ENCODE measurements at places on chromosomes 1 and 21.

- DNase-seq: no peak
These were observed 213.9 kb downstream of the SEC16B start for GRCh38 chr1:177755851-177756560.

DNA sequence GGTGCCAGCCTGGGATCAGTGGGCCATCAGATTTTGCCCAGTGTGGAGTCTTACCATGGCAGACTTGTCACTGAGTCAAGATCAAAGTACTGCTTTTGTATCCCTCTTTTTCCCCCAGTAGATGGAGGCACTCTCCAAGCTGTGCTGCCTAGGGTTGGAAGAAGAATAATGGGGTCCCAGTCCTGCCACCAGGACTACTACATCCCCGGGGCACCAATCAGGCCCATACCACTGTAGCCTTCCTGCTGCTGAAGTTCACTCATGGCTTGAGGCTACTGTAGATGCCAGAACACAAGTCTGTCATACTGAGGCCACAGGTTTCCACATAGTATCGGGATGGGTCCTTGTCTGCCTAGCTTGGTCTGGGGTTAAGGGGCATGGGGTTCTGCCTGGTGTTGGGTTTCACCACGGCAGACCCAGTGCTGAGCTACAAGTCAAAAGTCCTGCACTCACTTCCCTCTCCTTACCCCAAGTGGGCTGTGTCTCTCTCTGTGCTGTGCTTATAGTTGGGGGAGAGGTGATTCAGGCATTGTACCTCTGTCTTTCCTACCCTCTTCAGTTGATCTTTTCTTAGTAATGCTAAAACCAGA, 53.4 kb downstream of the PKN2 start:
- DNase-seq: no peak

DNA sequence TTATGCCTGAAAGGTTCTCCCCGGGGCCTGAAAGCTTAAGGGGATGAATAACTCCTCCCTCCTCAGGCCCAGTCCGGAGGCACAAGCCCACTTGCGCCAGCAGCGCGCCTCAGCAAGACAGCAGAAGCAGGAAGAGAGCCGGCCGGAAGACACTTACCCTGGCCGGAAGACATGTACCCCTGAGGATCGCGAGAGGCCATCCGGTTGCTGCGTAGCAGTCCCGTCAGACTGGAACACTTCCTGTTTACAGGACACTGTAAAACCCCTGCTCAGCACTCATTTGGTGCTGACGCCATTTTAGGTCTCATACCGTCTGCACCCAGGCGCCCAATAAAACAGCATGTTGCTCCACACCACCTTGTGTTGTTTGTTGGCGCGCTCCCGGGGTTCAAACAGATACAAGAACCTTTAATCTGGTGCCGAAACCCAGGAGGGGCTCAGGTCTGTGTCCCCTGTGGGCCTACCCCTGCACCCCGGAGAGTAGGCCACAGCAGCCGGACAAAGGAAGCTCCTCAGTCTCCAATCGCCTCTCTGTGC, 30.3 kb downstream of the VN1R5 start:
- DNase-seq: no peak

- DNase-seq: no peak
These were observed 38.0 kb downstream of the ILDR2 start for GRCh38 chr1:166937329-166937728.

- DNase-seq: no peak
These were observed 196.5 kb downstream of the HIVEP3 start for GRCh38 chr1:41722184-41722583.

- DNase-seq: no peak
These were observed 15.3 kb downstream of the MAN1C1 start for GRCh38 chr1:25631750-25632485.

- DNase-seq: no peak
These were observed 134.0 kb upstream of the DPYD start for GRCh38 chr1:98054786-98055185.

Measured in activated CD8-positive, alpha-beta memory T cell treated with anti-CD3 and anti-CD28 coated beads for 4 hours (primary cell).